ENCODE measurements at places on chromosomes 16 and 17.

DNA sequence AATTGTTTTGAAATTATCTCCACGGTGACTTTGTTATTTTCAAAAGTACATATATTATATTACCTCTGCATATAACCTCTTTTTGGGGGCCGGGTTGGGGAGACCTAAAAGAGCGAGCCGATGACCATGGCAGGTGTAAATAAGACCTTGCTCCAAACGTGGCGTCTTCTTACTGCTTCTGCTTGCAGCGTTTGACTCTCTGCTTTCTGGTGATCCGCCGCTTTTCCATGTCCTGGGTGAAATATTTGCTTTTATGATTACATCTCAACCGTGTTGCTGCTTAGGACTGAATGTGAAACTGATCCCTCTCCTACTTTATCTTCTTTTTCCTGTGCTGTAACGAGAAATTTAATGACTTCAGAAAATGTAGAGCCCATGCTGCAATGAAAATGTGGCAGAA is 18.1 kb downstream of the ATMIN start:
- no peaks in the 10 kb centered on the region for H3K27me3 ChIP-seq
- no peak for DNase-seq
- no peak overlapping the region for H3K4me3 ChIP-seq
- no peak overlapping the region for H3K27ac ChIP-seq
- no peaks in the 10 kb centered on the region for H3K4me1 ChIP-seq
- H3K36me3 ChIP-seq, result no peaks in the 10 kb centered on the region

- H3K27me3 ChIP-seq, result peaks cover 15% of the 10 kb centered on the region
- H3K4me1 ChIP-seq, result peaks cover 6% of the 10 kb centered on the region
- H3K27ac ChIP-seq, result no peak overlapping the region
- H3K4me3 ChIP-seq, result no peak overlapping the region
- H3K36me3 ChIP-seq, result no peaks in the 10 kb centered on the region
These were observed 76.5 kb upstream of the ZNF423 start for GRCh38 chr16:49932434-49932833.

- H3K4me1 ChIP-seq, result peaks cover 26% of the 10 kb centered on the region
- H3K27ac ChIP-seq, result peak overlapping the region; percentile 9
- no peaks in the 10 kb centered on the region for H3K36me3 ChIP-seq
- H3K27me3 ChIP-seq, result no peaks in the 10 kb centered on the region
- peak; percentile 85 for DNase-seq
These were observed 8.1 kb downstream of the CYGB start for GRCh38 chr17:76529224-76530094.

DNA sequence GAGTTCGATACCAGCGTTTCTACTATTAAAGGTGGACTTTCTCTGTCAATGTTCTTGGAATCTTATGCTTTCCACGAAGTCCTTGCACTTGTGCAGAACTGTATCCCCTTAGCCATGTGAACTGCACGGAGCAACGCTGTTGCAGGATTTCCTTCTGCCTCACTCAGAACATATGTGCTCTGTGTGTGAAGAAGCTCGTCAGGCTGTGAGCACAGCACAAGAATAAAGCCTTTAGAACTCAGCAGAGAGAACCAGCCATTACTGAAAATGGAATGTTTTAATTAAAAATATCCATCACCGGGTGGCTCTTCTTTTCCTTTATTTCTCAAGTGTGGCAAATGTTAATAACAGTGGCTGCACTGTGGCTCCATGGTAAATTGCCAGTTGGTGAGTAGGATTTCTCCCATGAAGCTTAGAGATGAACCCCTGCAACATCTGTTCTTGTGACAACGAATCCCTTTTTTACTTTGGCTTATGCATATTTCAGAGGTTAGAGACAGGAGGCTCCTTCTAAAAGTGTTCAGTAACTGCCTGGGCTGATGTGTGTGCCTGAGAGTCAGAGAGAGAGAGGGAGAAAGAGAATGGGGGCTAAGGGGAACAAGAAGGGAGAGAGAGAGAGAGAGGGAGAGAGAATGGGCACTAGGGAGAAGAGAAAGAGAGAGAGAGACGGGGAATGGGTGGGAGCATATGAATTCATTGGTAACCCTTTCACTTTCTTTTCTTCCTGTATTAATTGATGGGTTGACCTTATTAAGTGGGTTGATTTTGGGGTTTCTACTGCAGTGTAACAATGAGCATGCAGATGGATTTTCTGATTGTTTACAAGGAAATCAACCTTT is 50.0 kb downstream of the RPTOR start:
- DNase-seq, result no peak
- H3K4me1 ChIP-seq, result peaks cover 24% of the 10 kb centered on the region
- no peaks in the 10 kb centered on the region for H3K27me3 ChIP-seq
- peaks cover 6% of the 10 kb centered on the region for H3K36me3 ChIP-seq
- no peak overlapping the region for H3K27ac ChIP-seq
- no peak overlapping the region for H3K4me3 ChIP-seq

DNA sequence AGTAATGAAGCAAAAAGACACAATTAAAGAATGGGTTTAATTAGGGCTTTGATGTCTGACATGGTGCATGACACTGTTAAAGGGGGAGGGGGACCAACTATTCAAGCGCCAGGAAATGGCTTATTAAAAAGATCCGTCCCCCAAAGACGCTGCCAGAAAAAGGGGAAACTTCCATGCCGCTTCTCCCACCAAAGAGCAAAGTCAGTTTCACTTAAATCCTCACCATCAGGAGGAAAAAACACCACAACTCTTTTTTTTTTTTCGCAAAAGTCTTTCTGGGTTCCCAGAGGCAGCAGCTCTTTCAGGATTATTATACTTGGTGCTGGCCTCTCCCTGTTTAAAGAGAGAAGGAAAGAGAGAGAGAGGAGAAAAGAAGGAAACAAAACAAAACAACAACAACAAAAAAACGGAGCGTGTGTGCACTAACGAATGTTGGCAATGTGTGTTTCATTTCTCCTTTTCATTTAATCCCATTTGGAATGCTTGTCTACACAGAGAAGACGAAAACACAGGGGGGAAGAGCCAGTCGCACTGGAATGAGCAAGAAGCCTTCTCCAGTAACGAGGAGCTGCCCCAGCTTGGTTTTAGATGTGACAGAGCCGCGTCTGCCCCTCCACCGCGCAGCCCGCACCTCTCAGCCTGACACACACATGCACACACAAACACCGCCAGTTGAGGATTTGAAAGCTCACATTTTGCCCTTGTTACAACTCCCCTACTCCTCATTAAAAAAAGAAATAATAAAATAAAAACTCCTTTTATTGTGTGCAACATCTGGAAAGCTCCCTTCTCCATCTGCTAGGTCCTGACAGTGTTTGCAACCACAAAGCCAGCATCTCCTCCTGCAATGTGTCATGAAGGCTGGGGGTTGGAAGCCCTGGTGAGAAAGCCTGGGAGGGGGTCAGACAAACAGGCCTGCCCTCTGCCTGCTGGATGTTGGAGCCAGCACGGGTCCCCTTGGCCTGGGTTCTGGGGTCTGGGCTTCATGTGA is 32.7 kb upstream of the AXIN2 start:
- H3K27ac ChIP-seq, result no peak overlapping the region
- no peaks in the 10 kb centered on the region for H3K36me3 ChIP-seq
- no peaks in the 10 kb centered on the region for H3K27me3 ChIP-seq
- no peak for DNase-seq
- H3K4me1 ChIP-seq, result no peaks in the 10 kb centered on the region
- no peak overlapping the region for H3K4me3 ChIP-seq
